ENCODE measurements at places on chromosomes 2 and 18. TPM values are rescaled to one million over a fixed set of nuclear protein-coding genes. Genes with fewer than 3 reads are reported as not detected.

Gene ALK
- not detected for total RNA-seq

Gene CPLX4
- not detected for total RNA-seq

Gene EFR3B
- total RNA-seq, result 0.43 TPM

Gene ZEB2
- total RNA-seq, result 13.3 TPM

Gene C18orf32
- total RNA-seq, result 38.0 TPM

Gene NRP2
- not detected for total RNA-seq

Gene CYP27C1
- not detected for total RNA-seq

Gene TGIF1
- total RNA-seq, result 28.2 TPM

Gene GALNT13
- total RNA-seq, result not detected

Gene ZDBF2
- 4.1 TPM for total RNA-seq

Gene AQP12B
- total RNA-seq, result not detected

Gene EIF4E2
- 110 TPM for total RNA-seq

Gene TMEM163
- total RNA-seq, result not detected

Gene CCDC74A
- 6.5 TPM for total RNA-seq

Gene SLC9A4
- not detected for total RNA-seq

Gene REG3G
- not detected for total RNA-seq

Gene VWC2L
- total RNA-seq, result not detected

Gene TLX2
- 0.07 TPM for total RNA-seq

Gene SERTAD2
- total RNA-seq, result 9.4 TPM

Gene SERPINB13
- total RNA-seq, result not detected

Gene MDH1
- 221 TPM for total RNA-seq

Gene LRRC30
- total RNA-seq, result not detected

Gene HNMT
- not detected for total RNA-seq

Gene DNAH7
- total RNA-seq, result 0.43 TPM

Gene SH3YL1
- 26.6 TPM for total RNA-seq

Gene SPATA3
- total RNA-seq, result not detected

Gene MOCOS
- 13.4 TPM for total RNA-seq

Gene MOGAT1
- total RNA-seq, result not detected

Gene REG3A
- total RNA-seq, result not detected

Gene PTH2R
- not detected for total RNA-seq

Gene KCNIP3
- total RNA-seq, result 14.1 TPM

Gene FECH
- 32.0 TPM for total RNA-seq

Gene LOXL3
- 17.8 TPM for total RNA-seq

Gene BIN1
- 50.8 TPM for total RNA-seq

Gene SLC19A3
- 1.6 TPM for total RNA-seq

Gene TMEM178A
- not detected for total RNA-seq

Gene INO80B
- total RNA-seq, result 14.0 TPM

Gene FAM161A
- 7.2 TPM for total RNA-seq

Gene DSC1
- not detected for total RNA-seq

Gene SLC40A1
- 0.13 TPM for total RNA-seq

Gene MDH1B
- 11.4 TPM for total RNA-seq

Gene OSBPL1A
- 29.8 TPM for total RNA-seq

Gene SALL3
- not detected for total RNA-seq

Gene CNTNAP5
- not detected for total RNA-seq

Gene CRYGA
- total RNA-seq, result not detected

Gene ITGA4
- total RNA-seq, result 18.9 TPM

Gene CXCR2
- not detected for total RNA-seq

Gene ANKRD62
- total RNA-seq, result not detected

Gene FTCDNL1
- 1.8 TPM for total RNA-seq
